Cerebellum (tissue), 4 donors: ENCODE measurements at places on chromosomes 3 and 15.

DNA sequence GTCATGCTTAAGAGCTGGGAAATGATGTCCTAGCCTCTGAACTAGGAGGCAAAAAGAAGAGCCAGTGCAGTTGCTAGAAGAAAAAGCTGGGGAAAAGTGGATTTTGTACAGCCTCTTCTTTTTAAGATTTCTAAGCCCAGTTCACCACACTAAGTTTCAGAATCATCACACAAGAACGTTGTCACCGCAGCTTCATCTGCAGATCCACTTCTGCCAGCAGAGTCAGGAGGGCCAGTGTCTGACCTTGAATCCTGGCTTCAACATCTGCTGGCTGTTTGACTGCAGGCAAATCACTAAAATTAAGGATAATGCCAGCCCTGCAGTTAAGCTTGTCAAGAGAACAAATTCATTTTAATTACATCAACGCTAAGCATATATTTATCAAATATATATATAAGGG lies 36.2 kb downstream of the HDC start:
- no peak for DNase-seq

GRCh38 chr3:126446791-126447190 lies 28.9 kb downstream of the ZXDC start:
- no peak for DNase-seq

DNA sequence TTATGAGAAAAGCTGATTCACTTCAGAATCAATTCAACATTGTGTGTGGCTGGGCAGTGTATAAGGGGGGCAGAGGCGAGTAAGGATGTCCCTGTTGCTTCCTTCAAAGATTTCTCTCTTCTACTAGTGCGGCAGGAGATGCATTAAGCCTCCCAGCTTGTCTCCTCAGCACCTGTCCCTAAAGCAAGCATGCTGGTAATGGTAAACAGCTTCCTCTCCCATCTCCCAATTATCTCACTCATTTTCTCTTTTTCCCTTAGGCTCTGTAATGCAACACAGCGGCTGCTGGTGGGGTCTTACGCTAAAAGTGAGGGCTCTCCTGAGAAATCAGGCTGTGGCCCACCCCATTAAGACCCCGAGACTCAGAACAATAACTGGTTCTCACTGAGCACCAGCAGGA lies 306.4 kb upstream of the ROPN1 start:
- no peak for DNase-seq

DNA sequence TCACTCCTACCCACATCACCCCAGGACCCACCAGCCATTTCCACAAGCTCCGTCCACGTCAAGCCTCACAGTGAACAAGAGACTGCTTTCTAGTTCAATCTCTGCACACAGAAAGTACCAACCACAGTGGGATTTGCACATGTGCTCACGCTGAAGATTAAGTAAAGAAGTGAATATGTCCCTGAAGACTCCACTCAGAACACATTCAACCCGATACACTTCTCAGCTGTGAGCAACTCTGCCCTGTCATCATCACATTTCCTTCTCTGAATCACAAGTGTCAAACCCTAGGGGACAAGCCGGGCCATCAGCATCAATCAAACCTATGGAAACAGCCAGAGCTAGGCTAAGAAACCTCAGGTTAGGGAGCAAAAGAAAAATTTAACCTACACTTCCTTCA lies 1.9 kb downstream of the STIMATE start:
- DNase-seq, result no peak

- no peak for DNase-seq
Observed at GRCh38 chr3:12338595-12339546, 50.0 kb downstream of the PPARG start.
